Transverse colon (tissue), 4 donors: ENCODE measurements at places on chromosomes 11 and 22. TPM values are rescaled to one million over a fixed set of nuclear protein-coding genes. Genes with fewer than 3 reads are reported as not detected.

The TMPRSS6 gene
- total RNA-seq: 0.41 TPM

DNA sequence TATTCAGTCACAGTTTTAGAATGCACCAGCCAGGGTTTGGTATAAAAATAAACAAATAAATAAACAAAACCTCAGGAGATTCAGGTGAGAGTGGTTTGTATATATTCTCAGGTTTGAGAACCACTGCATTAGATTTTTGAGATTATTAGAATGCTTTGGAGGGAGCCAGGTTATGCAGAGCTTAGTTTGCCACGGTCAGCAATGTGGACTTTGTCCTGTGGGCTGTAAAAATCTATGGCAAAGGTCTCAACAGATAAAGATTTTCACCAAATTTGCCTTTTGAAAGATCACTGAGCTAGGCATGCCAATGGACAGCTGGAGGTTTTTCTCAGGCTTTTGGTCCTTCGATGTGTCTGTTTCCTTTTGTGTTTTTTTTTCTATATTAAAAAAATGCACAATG lies 650.1 kb upstream of the RAG2 start:
- DNase-seq: no peak

DNA sequence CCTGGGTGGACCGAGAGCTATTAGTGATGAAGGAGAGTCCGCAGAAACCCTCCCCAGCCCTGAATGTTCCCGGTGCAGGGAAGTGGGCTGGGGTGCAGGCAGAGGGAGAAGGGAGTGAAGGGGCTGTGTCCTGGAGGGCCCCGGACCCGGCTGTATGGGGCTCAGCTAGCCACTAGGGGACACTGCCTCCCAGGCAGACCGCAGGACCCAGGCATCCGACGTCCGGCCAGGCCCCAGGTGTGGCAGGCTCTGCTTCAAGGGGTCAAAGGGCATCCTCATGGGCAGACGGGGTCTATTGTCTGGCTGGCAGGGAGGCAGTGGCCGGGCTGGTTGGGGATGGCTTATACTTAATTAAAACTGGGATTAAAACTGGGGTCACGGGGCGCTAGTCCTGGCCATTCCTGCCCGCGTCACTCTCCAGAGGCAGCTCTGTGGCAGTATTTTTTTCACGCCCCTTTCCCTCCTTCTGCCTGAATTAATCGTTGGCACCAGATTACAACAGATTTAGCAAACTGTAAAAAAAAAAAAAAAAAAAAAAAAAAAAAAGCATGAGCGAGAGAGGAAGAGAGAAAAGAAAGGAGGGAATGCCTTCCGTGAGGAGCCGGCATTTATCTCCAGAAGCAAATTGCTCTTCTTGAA lies 5.1 kb downstream of the FLRT1 start:
- DNase-seq: no peak

DNA sequence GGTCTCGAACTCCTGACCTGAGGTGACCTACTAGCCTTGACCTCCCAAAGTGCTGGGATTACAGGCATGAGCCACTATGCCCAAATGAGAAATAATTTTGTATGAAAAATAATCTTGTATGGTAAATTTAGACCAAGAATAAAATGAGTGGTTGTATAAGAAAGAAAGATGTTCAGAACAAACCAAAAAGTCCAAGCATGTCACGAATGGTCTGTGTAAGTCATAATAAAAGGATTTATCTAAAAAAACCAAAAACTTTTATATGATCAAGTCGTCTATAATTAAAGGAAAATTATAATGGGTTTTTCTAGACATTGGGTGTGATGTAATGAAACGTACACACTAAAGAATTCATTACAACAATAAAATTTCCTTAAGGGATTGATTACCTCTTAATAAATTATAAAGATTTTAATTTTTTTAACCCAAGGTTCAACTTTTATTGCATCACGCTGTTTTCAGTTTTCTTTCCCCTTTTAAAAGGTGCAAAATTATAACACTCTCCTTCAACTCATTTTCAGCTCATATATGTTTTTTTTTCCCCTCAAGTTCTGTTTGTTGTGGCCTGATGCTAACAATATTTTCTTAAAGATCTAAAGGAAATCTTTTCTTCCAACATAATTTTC lies 8.9 kb upstream of the AQP11 start:
- no peak for DNase-seq

DNA sequence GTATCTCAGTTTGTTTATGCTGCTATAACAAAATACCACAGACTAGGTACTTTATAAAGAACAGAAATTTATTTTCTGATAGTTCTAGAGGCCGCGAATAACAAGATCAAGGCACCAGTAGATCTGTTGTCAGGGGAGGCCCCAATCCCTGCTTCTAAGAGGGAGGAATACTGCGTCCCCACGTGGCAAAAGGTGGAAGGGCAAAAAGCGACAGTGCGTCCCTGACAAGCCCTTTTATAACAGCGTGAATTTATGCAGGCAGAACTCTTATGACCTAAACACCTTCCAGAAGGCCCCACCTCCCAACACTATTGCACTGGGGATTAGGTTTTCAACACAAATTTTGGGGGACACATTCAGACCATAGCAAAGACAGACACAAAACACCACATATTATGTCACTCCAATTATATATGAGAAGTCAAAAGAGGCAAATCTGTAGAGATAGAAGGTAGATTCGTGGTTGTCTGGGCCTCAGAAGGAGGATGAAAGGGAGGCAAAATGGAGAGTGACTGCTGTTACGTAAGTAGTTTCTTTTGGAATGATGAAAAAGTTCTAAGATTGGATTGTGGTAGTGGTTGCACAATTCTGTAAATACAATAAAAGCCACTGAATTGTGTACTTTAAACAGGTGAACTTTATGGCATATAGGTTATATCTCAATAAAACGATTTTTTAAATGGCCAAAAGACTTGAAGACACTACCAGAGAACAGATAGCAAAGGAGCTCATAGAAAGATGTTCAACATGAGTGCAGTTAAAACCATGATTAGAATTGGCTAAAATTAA lies 30.1 kb upstream of the TNRC6B start:
- peak; percentile 15 for DNase-seq

DNA sequence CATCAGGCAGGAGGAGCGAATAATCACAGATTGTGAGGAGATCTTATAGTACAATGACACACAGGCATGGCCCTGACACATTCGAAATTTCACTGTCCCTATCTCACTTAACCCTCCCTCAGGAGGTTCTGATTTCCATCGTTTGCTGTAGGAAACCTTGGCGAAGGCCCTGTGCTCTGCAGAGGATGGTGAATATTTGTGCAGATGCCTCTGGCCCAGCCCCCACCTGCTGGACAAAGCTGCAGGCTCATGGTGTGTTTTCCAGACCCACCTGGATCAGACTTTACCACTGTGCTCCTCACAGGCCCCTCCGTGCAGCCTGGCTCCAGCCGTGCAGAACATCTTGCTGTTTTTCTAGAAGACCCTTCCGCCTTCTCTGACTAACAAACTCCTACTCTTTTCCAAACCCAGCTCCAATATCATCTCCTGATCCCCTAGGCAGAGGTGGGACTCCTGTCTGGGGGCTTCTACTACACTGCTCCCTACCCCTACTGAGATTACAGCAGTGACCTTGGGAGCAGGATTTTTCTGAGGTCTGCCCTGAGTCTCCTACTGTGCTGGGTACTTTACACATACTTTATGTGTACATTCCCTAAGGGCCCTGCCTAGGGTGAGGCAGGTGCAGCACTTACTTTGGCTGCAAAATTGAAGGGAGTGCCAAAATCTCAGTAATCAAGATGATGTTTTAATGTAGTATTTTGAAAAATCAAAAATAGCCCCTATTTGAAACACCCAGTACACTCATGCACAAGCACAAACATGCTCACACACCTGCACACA lies 412.7 kb downstream of the SOX6 start:
- DNase-seq: no peak

- no peak for DNase-seq
Observed at GRCh38 chr22:47318041-47318737, 555.7 kb downstream of the TBC1D22A start.

DNA sequence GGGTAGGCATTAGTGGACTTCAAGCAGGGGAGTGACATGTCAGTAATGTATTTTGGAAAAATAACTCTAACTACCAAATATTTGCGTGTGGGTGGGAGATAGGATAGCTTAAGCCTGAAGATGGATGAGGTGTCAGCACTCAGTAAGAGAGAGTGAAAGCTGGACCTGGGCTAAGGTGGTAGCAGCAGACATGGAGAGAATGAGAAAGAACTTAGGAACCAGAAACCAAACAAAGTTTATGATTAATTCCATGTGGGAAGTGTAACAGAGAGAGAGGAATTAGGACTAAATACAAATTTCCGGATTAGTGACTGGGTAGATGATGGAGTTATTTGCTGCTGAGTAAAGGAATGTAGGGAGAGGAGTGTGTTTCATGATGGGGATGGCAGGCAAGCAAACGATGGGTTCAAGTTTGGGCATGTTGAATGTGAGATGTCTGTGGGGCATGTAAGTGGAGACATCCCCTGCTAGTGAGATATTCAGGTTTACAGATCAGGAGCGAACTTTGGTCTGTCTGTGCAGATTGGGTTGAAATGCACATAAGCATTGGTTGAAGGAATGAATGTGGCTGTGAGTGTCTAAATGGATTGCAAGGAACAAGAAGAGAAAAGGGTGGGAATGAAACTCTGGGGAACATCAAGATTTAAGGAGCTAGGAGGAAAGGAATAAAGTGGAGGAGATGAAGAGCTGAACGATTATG lies 185.6 kb upstream of the MTMR2 start:
- no peak for DNase-seq

DNA sequence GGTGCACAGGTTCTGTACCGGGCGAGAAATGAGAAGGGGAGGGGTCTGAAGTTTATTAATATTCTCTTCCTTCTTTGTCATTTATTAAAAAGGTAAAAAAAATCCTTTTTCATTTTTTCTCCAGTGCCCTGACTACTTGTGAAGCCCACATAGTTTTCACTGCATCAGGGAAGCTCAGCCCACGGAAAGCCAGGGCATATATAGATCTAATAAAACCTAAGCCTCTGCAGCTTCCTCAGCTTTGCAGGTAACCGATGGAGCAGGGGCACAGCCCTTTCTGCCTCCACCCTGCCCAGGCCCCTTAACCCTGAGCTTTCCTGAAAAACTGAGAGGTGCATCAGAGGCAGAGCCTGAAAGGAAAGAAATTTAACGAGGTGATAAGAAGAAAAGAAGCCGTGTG lies 140.1 kb downstream of the NXPE2 start:
- no peak for DNase-seq

The MAJIN gene
- not detected for total RNA-seq

- no peak for DNase-seq
Observed at GRCh38 chr22:18968011-18968749, 32.1 kb upstream of the PRODH start.

The TPBGL gene
- total RNA-seq: not detected

The PRG3 gene
- not detected for total RNA-seq

The HBG1 gene
- not detected for total RNA-seq

The DNAJC24 gene
- total RNA-seq: 5.6 TPM

GRCh38 chr11:15663777-15664218 lies 549.1 kb downstream of the INSC start:
- no peak for DNase-seq

DNA sequence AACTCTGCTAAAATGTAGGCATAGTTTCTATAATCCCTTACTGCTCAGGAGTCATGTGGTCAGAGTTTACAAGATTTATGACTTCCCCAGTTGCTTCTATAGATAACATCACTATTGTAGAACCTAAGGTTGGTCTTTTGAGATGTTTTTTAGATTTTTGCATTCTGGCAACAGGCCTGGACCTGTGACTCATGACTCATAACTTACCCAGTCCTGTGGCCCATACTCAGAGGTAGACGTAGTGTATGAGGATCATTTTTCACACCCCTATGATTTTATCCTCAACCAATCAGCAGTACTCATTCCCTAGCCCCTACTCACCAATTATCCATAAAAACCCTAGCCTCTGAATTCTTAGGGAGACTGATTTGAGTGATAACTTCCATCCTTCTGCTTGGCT lies 384.4 kb upstream of the DDI1 start:
- DNase-seq: no peak

DNA sequence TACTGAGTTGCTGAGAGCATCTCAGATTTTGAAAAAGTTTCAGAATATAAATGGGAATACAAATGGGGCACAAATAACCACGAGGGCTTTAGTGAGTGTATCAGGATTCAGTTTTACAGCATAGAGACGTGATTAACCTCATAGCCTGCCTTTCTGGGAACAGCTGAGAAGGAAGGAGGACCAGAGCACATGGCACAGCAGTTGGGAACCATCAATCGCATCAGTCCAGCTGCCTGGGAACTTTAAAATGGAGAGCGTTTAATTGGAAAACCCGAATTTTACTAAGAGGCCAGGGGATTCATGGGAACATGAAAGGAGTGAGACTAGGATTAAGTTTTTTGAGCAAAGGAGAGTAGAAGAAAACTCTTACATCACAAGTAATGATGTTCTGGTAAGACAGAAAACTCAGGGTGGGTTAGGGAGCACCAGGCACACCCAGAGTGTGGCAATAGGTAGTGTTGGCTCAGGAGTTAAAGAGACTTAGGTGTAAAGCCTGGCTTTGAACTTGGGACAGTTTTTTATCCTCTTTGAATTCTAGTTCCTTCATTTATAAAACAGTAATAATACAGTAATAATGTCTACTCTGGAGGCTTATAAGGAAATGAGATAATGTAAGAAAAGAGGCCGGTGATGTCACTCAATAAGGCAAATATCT lies 40.2 kb downstream of the FZD4 start:
- no peak for DNase-seq

DNA sequence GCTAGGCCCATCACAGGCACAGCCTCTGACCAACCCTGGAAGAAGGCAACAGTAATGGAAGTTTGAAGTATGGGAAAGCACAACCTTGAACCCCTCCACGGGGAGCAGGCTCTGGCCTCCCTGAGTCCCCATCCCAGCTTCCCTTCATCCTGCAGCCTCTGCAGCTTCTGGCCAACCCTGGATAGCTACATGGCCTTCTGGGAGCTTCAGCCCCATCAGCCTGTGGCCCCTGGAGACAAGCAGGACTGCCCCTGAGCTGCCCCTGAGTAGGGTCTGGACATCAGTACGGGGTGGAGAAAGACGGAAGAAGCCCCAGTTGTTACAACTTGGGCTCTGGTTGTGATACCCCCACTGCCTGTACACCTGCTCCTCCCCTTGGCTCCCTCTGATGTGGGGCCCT lies 113.8 kb upstream of the CD82 start:
- no peak for DNase-seq

DNA sequence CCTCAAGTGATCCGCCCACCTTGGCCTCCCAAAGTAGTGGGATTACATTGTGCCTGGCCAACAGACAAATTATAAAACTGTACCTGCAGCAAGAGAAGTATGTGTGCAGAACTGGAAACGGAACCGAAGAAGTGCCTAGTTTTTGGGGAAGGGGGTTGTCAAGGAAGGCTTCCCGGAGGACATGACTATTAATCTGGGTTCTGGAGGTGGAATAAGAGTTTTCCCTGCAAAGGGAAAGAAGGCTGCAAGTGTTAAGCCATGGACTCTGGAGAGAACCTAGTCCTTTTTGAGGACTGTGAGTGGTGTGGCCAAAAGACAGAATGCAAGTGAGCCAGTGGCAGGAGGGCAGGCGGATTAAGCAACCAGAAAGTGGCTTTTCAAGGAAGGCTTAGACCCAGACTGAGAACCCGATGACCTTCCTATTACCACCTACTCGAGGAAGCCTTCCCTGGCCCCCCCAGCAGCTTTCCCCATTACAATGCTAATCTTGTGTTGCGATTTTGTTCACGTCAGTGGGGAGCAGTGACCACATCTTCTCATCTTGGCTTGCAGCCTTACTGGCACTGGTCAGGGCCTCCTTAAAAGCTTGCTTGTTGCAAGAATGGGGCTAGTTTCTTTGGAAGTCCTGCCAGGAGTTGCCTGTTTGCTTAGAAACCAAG lies 5.7 kb upstream of the SEPTIN3 start:
- DNase-seq: no peak
